ENCODE measurements at places on chromosomes 5 and 9.
A peak's percentile ranks its signal among the peaks of the same experiment; 100 is the strongest.

DNA sequence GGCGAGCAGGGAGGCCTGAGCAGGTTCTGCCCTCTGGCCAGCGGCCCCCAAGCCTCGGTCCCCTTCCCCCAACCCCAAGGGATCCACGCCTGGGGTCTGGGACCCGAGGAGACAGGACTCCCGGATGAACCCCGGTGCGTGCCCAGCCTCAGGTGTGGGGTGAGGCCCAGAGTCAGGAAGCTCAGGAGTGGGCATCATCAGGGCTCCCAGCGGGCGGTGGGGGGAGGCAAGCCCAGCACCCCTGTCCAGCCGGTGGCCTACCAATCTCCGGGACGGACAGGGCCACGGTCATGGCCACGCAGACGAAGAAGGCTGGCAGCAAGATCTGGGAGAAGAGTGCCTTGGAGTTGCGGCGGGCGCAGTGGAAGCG lies 14.5 kb downstream of the ABCA2 start:
- no peak for DNase-seq

GRCh38 chr5:131521252-131521651 lies 113.8 kb downstream of the RAPGEF6 start:
- DNase-seq = no peak

- peak; percentile 44 for DNase-seq
Observed at GRCh38 chr9:78678877-78679276, 382.0 kb downstream of the PSAT1 start.

DNA sequence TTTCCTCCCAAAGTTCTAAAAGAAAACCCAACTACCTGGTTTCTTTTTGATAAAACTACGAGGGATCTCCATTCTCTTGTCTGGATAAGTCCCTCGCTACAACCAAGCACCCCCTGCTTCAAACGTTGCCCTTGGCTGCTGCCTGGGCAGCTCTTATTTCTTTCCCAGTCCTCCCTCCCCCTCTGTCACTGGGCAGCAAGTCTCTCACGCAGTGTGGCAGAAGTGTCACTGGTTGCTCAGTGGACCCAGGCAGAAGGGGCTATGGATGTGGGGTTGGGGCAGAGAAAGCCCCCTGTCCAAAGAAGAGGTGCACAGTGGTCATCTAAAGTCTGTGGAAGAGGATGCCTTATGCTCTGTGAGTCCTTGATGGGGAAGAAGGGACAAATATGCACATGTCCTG lies 7.2 kb upstream of the SMIM32 start:
- no peak for DNase-seq

GRCh38 chr5:18141222-18141621 lies 507.0 kb downstream of the TAF11L14 start:
- DNase-seq = no peak

DNA sequence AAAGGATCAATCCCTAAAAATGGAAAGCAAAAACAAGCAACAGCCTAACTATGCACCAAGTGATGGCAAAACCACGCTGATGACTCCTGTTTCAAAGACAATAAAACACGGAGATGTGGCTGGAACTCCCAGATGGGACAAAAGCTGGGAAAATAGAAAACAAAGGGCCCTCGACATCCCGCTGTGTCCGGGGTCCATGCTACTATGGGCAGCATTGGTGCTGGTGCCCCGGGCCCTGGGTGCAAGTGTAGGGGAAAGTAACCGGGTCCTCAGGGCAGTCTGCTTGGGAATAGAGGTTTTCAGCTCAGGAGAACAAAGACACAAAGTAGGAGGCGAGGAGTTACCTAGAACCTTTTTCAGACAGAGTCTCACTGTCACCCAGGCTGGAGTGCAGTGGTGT lies 46.1 kb downstream of the MRPL36 start:
- DNase-seq = no peak

DNA sequence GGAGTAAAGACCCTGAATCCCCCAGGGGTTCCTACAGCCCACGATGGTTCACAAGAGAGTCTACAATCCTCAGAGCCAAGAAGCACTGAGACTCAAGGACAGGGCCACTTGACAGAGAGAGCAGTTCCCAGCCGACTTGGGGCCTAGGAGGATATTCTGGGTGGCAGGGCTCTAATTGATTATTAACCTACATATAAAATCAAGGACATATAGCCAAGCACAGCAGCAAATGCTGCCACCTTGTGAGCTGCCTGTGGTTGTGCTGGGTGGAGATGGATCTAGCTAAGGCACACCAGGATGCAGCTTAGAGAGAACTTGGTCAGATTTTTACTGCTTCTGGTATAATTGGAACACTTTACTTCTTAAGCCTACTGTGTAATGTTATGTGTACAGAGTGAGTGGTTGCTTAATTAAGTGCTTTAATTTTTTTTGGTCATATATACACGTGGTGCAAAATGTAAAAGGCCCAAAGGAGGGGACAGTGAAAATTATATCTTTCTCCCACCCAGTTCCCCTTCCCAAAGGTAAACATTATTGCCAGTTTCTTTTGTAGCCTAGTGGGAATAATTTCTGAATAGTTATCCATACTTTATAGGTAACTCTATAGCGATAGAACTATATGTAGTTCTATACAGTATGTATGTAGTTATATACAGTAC lies 78.8 kb downstream of the F2RL2 start:
- DNase-seq = no peak

- DNase-seq = no peak
Observed at GRCh38 chr5:115559524-115559923, 14.9 kb upstream of the FEM1C start.

- DNase-seq = peak; percentile 48
Observed at GRCh38 chr9:89006267-89006666, 15.0 kb downstream of the S1PR3 start.

GRCh38 chr5:179874136-179874535 lies 15.5 kb upstream of the MRNIP start:
- DNase-seq = no peak

- no peak for DNase-seq
Observed at GRCh38 chr5:153831973-153832372, 206.7 kb downstream of the FAM114A2 start.

GRCh38 chr9:8643896-8644295 lies 844.3 kb upstream of the DMAC1 start:
- no peak for DNase-seq

DNA sequence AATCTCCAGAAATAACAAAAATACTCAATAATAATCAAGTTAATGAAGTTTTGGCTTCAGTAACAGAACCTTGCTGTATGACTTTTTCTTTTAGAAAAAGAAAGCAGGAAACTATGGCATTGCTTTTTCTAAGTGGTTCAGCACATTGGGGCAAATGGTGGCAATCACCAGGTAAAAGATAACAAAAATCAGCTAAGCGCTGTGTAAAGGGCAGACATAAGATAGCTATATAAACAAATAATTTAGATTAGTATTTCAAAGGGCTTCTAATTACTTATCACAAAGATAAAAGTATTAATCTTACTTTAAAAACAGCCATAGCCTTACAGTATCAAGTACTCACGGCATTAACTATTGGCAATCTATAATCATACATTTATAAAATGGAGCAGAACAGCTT lies 10.0 kb downstream of the TMEM161B start:
- no peak for DNase-seq

DNA sequence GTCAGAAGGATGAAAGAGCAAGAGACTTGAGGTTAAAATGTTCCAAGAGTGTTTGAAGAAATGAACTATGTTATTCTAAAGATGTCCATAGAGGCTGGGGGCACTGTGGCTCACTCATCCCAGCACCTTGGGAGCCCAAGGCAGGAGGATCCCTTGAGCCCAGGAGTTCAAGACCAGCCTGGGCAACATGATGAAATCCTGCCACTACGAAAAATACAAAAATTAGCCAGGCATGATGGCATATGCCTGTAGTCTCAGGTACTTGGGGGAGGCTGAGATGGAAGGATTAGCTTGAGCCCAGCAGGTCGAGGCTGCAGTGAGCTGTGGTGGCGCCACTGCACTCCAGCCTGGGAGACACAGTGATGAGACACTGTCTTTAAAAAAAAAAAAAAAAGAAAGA lies 2.7 kb downstream of the AOPEP start:
- no peak for DNase-seq

DNA sequence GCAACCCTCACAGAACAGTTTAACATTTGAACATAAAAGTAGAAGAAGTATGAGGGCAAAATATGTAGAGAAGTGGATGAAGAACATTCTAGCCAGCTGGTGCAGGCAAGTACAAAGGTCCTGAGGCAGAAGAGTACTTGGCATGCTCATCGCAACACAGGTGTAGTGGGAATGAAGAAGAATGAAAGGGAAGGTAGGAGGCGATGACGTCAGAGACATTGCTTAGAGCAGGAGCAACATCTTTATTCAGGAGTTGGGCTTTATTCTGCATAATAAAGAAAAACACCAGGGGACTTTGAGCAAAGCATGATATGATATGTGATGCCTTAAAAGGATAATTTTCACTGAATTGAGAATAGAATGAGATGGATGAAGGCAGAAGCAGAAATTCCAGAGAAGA lies 570.6 kb upstream of the CDH9 start:
- DNase-seq = no peak

DNA sequence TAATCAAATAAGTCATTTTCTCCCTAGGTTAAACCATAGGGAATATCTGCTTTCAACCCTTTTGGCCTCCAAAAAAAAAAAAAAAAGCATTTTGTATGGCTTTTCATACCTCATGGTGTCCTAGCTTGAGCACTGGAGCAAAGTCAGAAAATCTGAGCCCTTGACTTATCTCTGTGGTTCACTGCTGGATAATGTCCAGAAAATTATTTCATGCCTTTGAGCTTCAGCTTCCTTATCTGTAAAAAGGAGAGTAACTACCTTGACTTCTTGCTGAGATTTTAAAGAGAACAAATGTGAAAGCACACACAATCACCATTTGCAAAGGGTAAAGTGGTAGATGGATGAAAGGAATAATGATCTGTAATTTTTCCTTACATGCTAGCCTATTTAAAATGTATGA lies 165.9 kb downstream of the ALDH1A1 start:
- no peak for DNase-seq

DNA sequence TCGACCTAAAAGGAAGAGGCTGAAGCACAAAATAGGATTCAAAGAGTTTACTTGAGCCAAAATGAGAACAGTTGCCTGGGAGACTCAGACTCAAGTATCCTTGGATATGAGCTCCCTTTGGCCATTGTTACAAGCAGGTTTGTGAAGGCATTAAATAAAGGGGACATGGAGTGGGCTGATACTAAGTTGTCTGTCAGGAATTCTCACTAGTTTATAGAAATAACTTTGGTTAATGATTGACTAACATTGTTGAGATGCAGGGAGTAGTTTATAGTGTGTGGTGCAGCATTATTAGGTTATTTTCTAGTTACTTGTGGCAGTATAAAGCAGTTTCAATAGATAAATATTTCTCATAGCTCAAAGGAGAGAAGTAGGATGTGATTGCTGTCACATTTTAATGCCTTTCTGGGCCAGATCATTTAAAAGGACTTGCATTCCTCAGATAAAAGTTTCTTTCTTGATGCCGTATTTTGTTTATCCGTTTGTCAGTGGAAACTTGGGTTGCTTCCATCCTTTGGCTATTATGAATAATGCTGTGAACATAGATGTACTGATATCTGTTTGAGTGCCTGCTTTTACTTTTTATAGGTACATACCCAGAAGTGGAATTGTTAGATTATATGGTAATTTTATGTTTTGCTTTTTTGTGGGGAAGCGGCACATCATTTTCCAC lies 9.1 kb downstream of the AP3S1 start:
- DNase-seq = no peak

DNA sequence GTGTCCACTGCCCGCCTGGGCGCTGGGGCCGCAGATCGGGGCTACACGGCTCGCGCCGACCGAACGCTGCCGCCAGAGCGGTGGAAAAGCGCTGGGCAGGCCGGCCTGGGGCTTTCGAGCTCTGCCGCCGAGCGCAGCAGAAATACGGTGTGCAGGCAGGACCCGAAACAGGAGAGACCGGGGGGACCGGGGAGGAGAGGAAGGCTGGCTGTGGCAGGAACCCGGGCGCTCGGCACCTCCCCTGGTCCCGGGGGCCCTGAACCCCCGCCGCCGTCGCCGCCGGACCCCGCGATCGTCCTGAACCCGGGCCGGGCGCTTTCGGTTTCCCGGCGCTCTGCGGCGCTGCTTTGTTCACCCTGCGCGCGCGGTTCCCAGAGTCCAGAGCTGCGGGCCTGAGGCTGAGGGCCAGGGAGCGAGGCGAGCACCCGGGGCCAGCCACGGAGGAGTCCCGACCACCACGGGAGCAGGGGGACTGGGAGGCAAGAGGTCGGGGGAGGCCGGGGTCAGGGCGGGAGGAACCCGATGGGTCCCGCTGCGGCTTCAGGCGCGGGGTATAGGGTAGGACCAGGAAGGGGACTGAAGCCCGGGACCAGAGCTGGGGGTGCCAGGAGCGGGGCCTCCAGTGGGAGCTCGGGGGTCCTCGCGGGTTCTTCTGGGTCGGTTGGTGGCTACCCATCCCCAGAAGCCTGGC lies 12.0 kb downstream of the IRX2 start:
- DNase-seq = no peak

- DNase-seq = no peak
Observed at GRCh38 chr5:44875661-44876605, 67.2 kb downstream of the MRPS30 start.
